Activated naive CD8-positive, alpha-beta T cell treated with anti-CD3 and anti-CD28 coated beads, Interleukin-2, amount 50 U/mL, for 24 hours (primary cell): ENCODE measurements at places on chromosomes 13 and 19.

DNA sequence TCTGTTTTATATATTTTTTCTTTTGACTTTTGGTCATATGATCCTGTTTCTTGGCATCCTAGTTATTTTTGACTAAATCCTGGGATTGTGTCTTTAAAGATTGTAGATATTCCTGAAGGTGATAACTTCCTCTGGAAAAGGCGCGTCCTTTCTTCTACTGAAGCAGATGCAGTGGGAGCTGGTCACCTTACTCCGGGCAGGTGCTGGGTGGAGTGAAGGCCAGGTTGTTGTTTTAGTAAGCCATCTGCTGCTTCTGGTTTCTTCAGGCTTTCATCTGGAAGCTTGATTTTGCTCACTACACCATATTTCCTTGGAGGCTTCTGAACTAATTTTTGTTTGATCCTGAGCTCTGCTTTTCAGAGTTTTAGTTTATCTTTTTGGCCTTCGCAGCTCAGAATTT is 21.5 kb downstream of the URI1 start:
- no peak for DNase-seq

DNA sequence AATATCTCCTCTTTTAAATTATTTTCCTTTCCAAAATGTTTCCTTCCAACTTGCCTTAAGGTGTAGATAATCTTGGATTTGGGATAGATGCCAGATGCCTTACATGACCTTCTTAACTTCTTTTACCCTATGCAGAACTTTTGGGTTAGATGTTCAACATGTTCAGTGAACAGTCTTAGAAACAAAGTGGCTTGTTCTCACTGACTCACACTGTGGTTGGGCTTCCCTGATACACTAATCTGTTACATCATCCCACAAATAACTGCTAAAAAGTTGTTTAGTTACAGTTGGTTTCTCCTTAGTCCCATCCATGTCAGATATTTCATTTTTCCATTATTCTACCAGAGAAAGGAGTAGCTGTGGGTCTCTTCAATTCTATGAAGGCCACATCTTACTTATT is 2638.2 kb downstream of the PCDH9 start:
- DNase-seq: no peak

DNA sequence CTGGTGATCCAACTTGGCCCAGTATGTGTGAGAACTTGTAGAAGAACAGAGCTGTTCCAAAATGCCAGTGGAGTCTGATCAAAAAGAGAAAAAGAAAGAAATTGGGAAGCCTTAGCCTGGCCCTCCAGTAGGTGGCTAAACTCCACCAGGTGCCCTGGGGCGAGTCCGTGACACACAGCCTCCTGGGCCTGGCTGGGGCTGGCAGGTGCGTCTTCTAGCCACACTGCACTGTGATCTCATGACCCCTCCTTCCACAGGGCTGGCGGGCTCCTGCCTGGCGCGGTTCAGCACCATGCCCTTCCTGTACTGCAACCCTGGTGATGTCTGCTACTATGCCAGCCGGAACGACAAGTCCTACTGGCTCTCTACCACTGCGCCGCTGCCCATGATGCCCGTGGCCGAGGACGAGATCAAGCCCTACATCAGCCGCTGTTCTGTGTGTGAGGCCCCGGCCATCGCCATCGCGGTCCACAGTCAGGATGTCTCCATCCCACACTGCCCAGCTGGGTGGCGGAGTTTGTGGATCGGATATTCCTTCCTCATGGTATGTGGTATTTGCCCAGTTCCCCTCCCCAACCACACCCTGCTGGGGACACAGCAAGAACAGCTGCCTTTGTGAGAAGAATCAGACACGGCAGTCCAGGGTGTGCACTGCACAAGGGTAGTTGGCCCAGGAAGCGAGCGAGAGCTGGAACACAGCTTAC is 53.7 kb downstream of the RAB20 start:
- no peak for DNase-seq

GRCh38 chr19:40519352-40520322 is 52.8 kb downstream of the SPTBN4 start:
- DNase-seq: no peak

- no peak for DNase-seq
Observed at GRCh38 chr13:97658556-97658955, 224.6 kb downstream of the RAP2A start.

- DNase-seq: no peak
Observed at GRCh38 chr19:5288347-5288739, 52.3 kb downstream of the PTPRS start.

DNA sequence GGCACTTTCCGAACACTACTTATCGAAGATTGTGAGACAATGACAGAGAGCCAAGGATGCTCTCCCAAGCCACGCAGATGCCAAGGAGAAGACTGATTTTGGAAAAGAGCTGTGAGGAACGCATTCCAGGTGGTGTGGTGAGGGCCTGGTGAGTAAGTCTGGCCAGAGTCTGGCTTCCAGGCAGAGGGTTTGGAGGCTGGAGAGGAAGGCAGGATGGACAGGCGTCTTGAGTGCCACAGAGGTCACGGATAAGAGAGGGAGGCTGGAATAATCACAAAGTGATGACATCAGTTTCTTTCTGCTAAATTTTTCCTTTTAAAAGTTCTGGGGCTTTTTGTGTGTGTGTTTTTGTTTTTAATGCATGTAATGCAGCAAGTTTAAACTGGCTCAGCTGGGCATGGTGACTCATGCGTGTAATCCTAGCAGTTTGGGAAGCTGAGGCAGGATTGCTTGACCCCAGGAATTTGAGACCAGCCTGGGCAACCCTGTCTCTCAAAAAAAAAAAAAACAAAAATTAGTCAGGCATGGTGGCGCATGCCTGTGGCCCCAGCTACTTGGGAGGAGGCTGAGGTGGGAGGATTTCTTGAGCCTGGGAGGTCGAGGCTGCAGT is 235.1 kb downstream of the NALCN start:
- DNase-seq: no peak
